HS-27A (cell line): ENCODE measurements at places on chromosomes 5 and 9.
A peak's percentile ranks its signal among the peaks of the same experiment; 100 is the strongest.

GRCh38 chr9:113626735-113627495, 163.4 kb downstream of the RGS3 start:
- no peak for DNase-seq

GRCh38 chr9:91004992-91005391, 203.4 kb downstream of the SYK start:
- no peak for DNase-seq

- DNase-seq = no peak
These were observed 1.0 kb downstream of the FAM53C start for GRCh38 chr5:138339091-138339456.

DNA sequence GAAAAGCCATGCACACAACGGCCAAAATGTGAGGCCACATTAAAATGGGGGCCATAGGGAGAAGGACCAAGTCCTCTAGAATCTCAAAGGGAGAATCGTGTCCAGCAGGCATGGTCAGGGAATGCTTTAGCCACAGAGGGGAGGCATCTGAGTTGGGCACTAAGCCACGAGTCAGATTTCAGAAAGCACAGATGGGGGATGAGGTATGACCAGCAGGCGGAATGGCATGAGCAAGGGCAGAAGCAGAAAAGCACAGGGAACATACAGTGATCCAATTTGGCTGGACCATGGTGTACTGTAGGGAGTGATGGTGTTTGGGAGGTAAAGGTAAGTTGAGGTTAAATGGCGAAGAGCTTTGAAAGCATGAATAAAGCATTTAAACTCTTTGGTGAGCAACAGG, 214.6 kb downstream of the TLE1 start:
- no peak for DNase-seq

GRCh38 chr5:22970491-22970890, 117.3 kb upstream of the CDH12 start:
- DNase-seq = no peak

- DNase-seq = no peak
These were observed 109.4 kb downstream of the TMEM174 start for GRCh38 chr5:73282383-73282782.

DNA sequence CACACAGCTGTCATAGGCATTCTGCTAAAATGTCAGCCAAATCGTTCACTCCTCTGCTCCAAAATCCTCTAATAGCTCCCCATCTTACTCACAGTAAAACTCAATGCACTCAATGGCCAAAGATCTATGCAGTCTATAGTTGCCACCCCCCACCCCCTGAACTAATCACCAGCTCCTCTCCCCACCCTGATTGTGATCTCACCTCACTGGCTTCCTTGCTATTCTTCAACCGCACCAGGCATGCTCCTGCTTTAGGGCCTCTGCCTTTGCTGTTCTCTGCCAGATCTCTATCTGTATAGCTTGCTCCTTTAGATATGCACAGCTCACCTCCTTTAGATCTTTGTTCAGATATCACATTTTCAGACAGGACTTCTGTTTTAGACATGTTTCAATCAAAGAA, 33.2 kb upstream of the SNX2 start:
- no peak for DNase-seq

- no peak for DNase-seq
These were observed 35.4 kb upstream of the SLC2A8 start for GRCh38 chr9:127361561-127361960.

DNA sequence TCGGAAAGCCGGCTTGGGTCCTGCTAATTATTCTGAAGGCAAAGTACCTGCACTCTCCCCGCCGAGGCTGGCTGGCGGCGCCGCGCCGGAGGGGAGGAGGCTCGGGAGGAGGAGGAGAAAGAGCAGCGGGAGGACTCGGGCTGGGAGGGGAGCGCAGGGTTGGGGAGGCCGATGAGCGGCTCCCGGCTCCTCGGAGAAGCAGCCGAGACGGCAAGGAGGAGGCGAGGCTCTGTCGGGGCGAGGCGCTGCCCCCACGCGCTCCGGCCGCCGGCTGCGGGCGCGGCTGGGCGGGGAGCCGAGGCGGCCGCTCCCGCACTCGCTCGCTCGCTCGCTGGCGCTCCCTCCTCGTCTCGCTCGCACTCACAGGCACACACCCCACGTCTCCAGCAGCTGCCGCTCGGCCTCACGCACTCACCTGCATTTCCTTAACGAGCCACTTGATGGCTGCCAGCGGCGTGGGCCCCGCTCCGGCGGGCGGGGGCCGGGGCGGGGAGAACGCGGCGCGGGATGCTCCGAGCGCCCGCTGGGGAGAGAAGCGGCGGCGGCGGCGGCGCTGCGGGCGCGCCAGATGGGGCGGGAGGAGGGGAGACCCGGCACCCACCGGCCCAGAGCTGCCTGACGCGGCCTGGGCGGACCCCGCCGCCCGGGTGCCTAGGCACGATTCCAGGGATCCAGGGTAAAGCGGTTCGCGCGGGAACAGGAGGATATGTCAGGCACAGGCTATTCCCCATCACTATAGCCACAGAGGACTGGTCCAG, at the start of gene PTPRD:
Gene PTPRD, minus strand, starts transcription at position 362 of the 758 bp plus-strand sequence.
- DNase-seq = no peak

- no peak for DNase-seq
These were observed 100.9 kb downstream of the STRBP start for GRCh38 chr9:123167474-123167873.

DNA sequence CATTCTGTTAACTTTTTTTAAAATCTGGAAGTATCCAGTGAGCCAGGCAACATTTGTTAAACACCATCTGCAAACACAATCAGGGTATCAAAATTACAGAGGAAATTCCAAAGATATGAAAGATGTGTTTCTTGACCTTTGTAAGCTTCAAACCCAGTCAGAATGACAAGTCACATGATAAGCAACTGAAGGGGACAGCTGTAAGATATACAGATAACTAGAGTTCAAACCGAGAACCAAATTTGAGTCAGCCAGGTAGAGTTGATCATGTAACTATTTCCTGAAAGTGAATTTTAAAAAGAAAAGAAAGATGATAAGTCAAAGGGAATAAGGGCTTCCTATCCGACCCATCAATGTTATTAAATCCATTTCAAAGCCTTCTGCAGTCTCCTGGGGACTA, 196.2 kb downstream of the DEPDC1B start:
- DNase-seq = no peak

DNA sequence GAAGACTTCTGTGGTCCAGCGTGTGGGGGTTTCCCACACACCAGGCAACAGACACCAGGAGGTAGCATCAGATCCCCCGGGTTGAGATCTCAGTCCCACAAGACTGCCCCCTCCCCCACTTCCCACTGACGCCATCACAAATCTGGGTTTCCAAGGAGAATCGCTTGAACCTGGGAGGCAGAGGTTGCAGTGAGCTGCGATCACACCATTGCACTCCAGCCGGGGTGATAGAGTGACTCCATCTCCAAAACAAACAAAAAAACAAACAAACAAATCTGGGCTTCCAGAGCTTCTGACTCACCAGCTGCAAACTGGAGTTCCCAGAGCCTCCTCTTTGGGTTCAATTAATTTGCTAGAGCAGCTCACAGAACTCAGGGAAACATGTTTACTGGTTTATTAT, 4.7 kb upstream of the GBGT1 start:
- DNase-seq = no peak

DNA sequence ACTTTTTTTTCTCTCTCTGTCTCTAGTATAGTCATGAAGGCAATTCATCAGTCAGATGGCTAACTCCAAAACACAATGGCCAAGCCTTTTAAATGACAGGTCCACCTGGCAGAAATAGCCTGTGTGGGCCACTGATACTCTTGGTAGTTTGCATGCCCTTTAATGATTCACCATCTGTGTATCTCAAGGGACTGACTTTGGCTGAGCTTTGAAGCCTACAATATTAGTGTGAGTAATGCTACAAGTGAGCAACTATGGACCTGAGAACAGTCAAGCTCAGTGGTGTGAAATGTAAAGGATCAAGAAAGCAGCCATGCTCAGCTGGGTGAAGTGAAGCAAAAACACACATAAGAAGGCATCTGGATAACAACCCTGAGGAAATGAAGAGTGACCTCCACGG, 506.9 kb downstream of the TLE1 start:
- peak; percentile 3 for DNase-seq

GRCh38 chr9:88435336-88435735, 47.1 kb downstream of the SPIN1 start:
- DNase-seq = no peak

- DNase-seq = no peak
These were observed 18.2 kb upstream of the ZNF618 start for GRCh38 chr9:113857875-113858274.

DNA sequence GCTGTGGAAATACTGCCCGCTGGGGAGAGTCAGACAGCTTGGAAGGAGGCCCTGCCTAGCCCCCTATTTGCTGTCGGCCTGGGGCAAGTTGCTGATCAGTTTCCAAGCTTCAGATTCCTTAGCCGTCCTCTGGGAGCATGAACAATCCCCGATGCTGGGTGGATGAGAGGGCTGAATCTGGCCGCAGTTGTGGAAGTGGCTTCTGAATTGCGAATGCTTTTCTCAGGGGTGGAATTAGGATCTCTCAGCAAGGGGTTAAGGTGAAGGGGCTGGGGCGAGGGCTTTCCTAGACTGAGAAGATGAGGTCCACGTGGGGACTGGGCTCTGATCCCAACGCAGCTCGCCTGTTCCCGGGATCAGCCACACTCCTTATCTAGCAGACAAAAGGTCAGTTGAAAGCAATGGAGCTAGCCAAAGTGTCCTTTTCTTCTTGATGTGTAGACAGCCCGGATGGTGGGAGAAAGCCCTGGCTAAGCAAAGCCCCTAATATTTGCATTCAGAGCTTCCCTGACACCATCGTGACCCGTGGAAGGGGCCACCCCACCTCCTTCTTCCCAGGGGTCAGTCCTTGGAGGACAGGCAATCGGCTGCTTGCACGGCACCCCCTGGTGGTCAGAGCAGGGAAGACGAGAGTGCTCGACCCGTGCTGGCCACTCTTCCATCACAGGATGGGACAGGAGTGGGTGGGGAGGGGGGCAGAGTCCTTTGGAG, 54.9 kb downstream of the COL15A1 start:
- DNase-seq = no peak

GRCh38 chr9:90974016-90974415, 172.4 kb downstream of the SYK start:
- no peak for DNase-seq

DNA sequence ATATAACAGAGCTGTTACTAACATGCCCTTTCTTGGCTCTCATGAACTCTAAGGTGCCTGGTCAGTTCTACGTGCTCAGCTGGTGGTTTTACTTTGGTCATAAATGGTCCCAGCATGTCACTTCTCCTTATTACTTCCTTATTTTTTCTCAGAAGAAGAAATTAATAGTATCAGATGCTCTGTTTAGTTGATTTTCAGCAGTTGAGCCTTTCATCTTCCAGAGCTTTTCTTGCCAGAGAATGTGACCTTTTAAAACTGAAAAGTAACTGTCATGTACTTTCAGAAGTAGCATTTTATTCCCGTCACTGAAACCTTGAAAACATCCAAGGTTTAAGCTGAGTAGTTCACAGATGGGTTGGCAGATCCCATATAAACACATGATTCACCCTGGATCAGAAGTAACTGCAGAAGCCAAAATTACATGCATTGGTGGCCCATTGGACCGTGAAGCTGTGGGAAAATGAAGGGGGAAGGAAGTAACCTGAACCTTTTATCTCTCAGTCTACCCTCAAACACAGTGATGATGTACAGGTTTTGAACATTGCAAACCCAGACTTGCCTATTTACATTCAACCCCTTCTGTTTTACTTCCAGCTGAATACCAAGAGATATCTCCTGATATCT, 50.5 kb downstream of the HACD4 start:
- DNase-seq = peak; percentile 22

DNA sequence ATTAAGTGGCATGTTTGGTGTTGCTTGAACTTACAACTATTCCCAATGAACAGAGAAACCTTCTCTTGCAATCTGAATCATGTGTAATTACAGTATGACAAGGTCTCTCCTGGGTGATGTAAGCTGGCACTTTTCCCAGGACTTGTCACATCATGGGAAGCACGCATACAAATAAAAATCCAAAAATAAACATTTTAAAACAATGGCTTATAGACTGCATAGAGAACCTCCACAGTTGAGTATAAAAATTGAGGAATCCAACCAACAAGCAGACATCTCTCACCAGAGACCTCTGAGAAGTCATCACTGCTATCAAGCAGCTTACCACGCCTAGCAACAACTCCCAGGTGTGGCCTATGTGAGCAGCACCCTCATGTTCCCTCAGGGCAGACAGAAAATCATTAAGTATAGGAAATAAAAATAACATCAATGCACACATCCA, 3.9 kb downstream of the MLLT3 start:
- DNase-seq = no peak

DNA sequence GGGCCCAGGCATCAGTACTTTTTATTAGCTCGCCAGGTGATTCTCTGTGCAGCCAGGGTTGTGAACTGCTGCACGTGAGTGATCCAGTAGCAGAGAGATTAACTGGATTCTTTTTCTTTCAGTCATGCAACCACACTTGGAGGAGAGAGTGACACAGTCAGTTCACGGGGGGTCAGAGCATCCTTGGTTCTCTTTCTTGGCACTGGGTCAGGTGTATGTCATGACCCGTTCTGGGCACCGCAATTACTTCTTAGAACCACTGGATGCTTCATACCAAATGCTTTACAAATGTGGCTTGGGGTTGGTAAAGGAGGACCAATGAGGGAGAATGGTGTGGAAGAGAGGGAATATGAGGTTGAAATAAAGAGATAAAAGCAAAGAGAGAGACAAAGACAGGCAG, 368.7 kb downstream of the MLLT3 start:
- DNase-seq = no peak

DNA sequence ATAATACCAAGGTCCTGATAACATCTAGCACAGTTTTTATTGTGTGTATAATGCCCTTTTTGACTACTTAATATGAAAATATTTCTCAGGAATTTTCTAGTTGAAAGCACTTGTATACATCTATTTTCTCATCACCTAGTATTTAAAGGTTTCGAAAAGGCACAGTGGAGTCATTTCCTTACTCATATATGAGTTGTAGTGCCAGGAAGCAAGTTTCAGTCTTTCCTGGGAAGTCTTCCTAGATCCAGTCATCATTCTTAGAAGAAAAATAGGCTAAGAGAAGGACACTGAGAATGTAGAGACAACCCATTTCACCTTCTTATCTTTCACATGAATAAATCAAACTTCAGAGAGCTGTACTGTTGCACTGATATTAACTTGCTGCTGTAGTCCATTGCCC, 70.2 kb downstream of the SLC25A46 start:
- no peak for DNase-seq

GRCh38 chr9:8857068-8857925, 1057.7 kb upstream of the DMAC1 start:
- DNase-seq = no peak

- DNase-seq = no peak
These were observed 95.5 kb downstream of the PDE8B start for GRCh38 chr5:77305956-77306355.

GRCh38 chr9:129319938-129320481, 141.9 kb upstream of the IER5L start:
- DNase-seq = no peak
